Non-pigmented ciliary epithelial cell (primary cell): ENCODE measurements at places on chromosomes 4 and X.

GRCh38 chrX:22541926-22542325 lies 269.2 kb downstream of the CBLL2 start:
- no peak for DNase-seq

- no peak for DNase-seq
Measured at GRCh38 chr4:2166253-2166652, 75.7 kb downstream of the HAUS3 start.

DNA sequence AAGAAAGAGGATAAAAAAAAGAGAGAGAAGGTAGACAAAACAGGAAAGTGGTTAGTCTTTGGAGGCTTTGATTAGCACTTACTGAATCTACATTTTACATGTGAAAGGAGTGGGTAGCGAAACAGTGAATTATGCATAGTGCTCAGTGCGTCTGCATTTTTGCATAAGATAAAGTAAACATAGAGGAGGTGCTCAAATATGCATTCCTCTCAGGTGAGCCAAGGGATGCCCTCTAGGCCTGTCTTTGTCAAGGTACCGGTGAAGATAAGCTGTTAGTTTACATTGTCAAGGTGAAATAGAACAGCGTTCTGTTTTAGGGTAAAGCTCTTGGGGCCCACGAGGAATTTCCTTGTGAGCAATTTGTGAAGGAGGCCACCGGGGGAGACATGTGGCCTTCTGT lies 260.6 kb downstream of the TRIML1 start:
- no peak for DNase-seq

- DNase-seq: no peak
Measured at GRCh38 chr4:133145758-133146573, 3.1 kb upstream of the PCDH10 start.

GRCh38 chr4:76439491-76439890 lies 4.5 kb downstream of the SHROOM3 start:
- no peak for DNase-seq

GRCh38 chr4:139682741-139683151 lies 17.1 kb downstream of the MGST2 start:
- no peak for DNase-seq

DNA sequence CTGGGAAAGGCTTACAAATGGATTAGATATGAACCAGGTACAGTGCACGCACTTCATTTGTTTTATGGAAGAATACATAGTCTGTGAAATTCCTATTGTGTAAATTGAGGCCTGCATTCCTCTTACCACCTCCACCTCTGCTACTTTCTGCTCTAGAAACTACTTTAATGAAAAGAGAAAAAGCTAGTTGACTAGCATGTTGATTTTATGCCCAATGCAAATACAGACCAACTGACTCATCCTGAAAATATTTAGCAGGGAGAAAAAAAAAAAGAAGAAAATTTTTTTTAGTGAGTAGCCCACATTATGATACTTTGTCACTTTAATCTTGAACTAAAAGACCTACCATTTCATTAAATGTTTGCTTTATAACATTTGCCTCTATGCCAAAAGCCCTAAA lies 41.2 kb downstream of the DCLK2 start:
- DNase-seq: no peak

GRCh38 chr4:138241281-138242075 lies 671 bp downstream of the SLC7A11 start:
- DNase-seq: no peak

- DNase-seq: no peak
Measured at GRCh38 chrX:30521440-30522182, 56.0 kb downstream of the TASL start.

- DNase-seq: no peak
Measured at GRCh38 chr4:75432683-75433082, 81.5 kb downstream of the RCHY1 start.

DNA sequence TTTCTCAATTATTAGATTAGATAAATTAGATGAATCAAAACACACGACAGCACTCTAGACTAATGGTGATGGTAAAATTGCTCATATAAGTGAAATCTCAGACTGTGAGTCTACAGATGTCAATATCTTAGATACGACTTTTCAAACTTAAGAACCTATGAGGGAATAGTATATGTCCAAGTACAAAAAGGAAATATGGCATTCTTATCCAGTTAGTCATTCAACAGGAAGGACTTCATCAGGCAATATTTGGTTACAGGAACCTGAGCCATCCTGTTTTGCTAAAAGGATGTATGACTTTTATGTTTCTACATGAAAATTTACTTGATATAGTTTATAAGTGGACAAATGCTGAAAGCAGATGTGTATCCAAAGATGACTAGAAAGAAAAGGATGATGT lies 107.0 kb downstream of the CT47B1 start:
- DNase-seq: peak; percentile 40

DNA sequence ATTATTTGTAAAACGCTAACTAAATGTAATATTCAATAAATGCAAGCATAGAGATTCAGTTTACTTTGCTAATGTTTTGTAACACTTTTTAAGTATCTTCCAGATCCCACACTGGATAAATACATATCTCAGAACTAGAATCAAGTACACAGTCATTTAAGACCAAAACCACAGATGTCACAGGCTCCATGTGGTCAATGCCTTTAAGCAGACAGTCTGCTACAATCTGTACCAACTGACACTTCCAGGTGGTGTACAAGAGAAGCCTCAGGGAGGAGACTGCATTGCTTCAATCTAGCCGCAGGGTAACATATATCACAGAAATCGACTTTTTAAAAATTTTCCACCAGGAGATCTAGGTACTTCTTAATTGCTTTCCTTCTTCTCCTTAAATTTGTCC lies 229.6 kb upstream of the DIAPH2 start:
- DNase-seq: no peak

DNA sequence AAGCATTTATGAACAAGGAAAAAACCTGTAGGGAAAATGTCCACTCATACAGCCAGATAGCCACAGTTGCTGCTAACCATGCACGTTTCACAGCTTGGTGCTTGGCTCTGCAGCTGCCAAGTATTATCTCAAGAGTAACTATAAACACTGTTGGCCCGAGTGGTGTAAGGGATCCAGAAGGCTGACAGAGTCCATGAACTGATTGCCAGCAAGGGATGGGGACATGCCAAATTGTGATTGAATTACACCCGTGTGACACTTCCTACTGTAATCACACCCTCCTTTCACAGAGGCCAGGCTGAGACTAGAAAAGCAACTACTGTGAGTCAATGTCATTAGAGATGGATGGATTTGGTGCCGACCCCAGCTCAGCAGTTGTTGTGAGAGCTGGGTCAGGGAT lies 223.9 kb upstream of the ANKRD50 start:
- DNase-seq: no peak

DNA sequence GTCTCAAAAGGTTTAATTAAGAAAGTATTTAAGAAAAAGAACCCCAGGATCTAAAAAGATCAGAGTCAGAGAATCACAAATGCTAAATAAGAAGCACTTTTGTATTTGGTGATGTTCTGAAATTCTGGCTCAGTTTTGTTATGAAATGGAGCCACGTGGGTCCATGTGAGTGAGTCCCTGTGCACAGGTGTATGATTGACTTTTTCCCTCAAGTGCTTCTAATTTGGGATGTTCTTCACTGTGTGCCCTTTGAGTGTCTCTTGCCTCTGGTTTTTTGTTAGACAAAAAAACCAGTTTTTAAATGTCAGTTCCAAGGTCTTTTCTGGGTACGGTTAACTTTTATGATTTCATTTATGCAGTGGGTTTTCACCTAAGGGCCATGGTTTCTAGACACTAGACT lies 44.4 kb downstream of the REPS2 start:
- no peak for DNase-seq

DNA sequence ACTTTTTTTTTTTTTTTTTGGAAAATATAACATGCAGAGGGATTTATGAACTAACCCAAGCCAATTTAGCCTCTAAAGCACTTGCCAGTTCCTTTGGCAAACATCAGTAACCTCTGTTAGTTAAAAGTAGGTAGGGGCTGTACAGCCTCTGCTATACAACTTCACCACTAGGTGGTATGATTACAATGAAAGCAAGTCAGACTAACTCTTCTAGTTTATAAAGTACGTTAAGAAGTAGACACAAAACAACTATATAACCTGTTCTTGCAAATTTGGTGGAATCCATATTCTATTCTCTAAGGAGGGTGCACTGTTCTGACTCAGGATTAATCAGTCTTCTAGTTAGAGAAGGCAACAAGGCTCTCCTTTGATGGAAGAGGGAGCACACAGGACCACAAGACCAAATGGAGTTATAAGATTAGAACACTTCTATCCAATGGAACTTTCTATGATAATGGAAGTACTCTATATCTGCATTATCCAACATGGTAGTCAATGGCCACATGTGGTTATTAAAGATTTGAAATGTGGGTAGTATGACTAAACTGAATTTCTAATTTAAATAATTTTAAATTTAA lies 12.8 kb downstream of the AIMP1 start:
- DNase-seq: no peak

- no peak for DNase-seq
Measured at GRCh38 chr4:107939307-107939706, 8.0 kb downstream of the CYP2U1 start.

- DNase-seq: peak; percentile 79
Measured at GRCh38 chr4:90318193-90318592, 191.0 kb downstream of the CCSER1 start.

DNA sequence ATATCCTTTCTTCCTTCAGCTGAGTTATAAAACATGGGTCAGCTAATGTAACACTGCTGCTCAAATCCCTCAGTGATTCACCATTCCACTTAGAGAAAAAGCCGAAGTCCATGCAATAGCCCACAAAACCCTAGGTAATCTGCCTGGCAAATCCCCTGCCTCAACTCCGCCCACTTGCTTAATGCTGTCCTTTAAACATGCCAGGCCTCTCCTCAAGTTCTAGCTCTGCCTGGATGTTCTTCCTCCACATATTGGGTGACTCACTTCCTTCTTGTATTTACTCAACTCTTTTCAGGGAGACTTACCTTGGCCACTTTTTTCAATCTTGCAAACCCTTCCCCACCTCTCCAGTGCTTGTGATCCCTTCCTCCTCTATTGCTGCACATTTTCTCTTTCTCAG lies 89.8 kb downstream of the EMCN start:
- DNase-seq: peak; percentile 49

DNA sequence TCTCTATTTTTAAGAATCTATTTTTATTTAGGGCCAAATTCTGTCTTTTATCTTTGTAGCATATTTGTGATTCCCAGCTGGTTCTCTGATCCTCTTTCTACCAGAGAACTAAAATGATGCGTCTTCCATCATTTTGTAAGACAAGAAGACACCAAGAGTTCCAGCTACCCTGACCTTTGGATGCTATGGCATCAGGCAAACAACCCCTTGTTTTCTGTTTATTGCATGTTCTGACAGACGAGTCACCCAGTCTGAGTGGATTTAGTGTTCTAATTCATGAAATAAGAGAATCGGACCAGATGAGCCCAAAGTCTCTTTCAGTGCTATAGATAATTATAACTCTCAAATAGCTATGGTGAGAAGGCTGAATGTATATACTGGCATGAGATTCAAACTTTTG lies 69.7 kb downstream of the ZFYVE28 start:
- DNase-seq: no peak

GRCh38 chrX:13069771-13070416 lies 25.5 kb upstream of the FAM9C start:
- no peak for DNase-seq

DNA sequence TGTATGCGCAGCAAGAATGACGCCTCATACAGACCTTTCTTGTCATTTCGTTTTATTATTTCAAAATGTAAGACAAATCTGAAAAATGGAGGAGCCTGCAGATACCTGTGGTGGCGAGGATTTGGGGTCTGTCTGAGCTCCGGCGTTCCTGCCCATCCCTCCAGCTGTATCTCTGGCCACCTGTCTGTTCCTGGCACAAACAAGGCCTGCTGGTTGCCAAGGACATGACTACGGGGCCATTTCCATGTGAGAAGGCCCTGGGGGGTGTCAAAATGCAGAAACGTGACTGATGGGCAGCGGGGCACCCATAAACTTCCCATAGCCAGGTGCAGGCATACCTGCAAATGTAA lies 591 bp upstream of the TSPAN7 start:
- no peak for DNase-seq

GRCh38 chr4:170198747-170199146 lies 109.0 kb upstream of the AADAT start:
- no peak for DNase-seq

- DNase-seq: no peak
Measured at GRCh38 chrX:101223226-101223625, 3.6 kb downstream of the DRP2 start.

DNA sequence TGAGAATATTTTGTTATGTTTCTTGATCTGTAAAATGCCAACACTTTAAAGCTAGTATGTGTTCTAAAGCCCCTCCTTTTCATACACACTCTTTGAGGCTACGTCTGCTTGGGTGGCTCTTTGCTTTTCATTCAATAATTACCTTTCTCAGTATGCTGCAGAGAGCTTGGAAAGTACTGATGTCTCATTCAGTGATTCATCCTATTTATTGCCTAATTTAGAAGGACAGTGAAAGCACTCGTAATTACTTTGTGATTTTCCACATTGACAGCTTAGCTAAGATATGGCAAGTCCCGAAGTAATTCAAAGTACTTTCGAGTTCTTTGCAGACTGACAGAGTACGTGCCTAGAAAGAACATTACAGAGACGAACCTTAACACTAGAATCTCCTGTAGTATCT lies 57.2 kb downstream of the BMP15 start:
- no peak for DNase-seq

DNA sequence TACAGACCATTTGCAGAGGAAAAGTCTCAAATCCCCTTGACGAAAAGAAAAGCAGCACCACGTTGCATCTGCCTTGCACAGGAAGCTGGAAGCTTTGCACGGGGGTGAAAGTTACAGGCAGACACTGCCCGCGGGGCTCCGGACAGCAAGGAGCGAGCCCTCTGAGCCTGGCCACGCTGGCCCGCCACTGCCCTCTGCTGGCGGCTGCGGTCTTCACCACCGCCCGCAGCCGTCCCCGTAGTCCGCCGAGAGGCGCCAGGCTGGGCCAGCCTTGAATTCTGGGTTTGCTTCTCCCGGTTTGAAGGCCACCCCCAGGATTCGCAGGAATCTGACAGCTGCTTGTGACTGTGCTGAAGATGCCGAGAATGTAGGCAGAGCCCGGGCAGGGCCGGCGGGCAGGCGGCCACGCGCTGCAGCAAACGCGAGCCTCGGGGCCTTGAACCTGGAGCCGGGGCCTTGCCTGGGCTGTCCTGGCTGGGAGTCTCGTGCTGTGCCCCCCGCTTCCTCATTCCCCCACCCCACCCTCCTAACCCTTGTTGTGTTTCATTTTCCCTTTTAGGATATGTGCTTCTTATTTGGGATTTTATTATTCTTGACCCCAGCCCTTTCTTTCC lies 49.2 kb downstream of the ENPP6 start:
- DNase-seq: peak; percentile 11

DNA sequence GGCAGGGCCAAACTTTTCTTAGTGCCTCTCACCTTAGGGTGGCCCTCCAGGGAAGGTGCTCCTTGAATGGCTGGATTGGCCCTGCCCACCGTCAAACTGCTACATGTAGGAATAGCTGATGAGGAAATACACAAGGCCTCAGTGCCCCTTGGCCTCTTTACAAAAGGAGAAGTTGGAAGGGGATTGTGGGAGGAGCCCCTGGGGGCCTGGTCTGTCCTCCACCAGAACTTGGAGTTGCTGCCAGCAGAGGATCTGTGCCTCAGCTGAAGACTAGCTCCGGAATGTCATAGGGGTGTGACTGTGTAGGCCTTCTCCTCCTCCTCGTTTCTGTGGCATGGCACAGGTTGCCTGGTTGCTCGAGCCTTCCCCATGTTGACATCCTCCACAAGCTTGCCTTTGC lies 142.7 kb downstream of the AMMECR1 start:
- DNase-seq: no peak
